ENCODE measurements at places on chromosomes 2 and 18.

GRCh38 chr2:61328707-61329251 lies 142.1 kb downstream of the USP34 start:
- no peak for DNase-seq

GRCh38 chr2:236545248-236545658 lies 24.4 kb upstream of the ACKR3 start:
- DNase-seq, result no peak

DNA sequence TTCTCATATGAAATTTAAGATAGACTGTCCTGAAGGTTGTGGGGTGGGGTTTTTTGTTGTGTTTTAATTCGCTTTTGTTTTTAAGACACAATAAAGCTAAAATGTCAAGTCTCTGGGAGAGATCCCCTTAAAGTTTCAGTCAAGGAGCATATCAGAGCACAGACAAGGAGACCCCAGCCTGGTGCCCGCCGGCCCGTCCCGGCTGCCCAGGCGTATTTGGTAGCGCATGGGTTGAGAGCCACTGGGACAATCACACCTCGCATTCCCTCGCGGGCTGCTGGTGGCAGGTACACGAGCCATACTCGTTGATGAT lies 2.6 kb downstream of the LRRTM1 start:
- no peak for DNase-seq

GRCh38 chr2:112690853-112691401 lies 29.9 kb upstream of the NT5DC4 start:
- DNase-seq, result peak; percentile 25

DNA sequence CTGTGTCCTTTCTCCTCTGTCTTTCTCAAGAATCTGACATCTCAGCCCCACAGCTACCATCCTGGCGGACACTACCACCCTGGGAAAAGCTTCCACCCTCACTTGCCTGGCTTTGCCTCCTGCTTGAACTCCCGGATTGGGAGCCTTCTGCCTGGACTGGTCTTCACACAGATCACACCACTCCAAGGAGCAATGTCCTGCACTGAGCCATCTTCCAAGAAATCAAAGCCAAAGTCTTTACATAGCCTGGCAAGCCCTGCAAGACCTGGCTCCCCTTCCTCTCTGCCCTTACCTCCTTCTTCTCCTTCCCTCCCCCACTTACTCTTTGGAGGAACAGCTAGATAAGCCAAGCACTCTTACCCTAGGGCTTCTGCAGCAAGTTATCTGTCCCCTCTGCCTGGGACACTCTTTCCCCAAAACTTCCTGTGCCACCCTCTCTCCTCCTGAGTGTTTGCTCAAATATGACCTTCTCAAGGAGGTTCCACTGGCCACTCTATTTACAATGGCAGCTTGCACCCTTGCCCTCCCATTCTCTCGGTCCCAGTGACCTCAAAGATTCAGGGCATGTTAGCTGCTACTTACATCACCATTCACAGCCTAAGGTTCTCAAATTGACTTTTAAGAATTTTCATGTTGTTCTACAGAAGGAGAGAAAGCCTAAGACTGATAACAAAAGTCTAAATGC lies 9.7 kb downstream of the ATP8B1 start:
- no peak for DNase-seq

- DNase-seq, result no peak
These were observed 11.5 kb upstream of the BIN1 start for GRCh38 chr2:127118467-127118866.

- DNase-seq, result no peak
These were observed 68.2 kb downstream of the HS1BP3 start for GRCh38 chr2:20582600-20583221.

DNA sequence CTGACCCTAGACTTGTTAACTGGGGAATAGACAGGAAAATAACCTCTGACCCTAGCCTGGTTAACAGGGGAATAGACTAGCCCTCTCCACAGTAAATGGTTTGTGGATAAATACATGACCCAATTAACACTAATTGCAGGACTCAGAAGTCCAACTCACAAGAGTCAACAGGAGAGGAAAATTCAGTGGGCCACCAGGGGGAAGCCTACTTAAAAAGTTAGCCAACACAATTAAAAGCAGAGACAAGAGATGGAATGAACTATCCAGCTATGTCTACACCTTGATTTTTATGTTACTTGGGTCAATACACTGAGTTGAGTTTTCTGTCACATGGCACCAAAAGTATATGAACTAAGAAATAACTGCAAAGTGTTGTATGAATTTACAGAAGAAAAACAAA lies 158.8 kb upstream of the SLC39A10 start:
- DNase-seq, result peak; percentile 8

DNA sequence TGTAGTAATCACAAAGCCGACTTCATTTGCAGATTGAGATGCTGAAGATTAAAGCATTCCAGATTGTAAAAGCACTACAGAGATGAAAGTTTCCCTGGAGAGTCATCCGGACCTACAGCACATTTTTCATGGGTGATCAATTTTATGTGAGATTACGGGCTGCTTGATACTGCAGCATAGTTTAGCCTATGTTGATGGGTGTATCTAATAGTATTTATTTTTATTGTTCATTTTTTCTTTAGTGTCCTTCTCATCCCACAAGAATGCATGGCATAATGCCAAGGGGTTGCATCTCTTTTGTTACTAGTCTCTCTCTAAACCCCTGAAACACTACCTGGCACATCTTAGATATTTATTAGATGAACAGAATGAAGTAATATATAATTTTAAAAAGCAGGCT lies 240.4 kb downstream of the MBD2 start:
- DNase-seq, result no peak

DNA sequence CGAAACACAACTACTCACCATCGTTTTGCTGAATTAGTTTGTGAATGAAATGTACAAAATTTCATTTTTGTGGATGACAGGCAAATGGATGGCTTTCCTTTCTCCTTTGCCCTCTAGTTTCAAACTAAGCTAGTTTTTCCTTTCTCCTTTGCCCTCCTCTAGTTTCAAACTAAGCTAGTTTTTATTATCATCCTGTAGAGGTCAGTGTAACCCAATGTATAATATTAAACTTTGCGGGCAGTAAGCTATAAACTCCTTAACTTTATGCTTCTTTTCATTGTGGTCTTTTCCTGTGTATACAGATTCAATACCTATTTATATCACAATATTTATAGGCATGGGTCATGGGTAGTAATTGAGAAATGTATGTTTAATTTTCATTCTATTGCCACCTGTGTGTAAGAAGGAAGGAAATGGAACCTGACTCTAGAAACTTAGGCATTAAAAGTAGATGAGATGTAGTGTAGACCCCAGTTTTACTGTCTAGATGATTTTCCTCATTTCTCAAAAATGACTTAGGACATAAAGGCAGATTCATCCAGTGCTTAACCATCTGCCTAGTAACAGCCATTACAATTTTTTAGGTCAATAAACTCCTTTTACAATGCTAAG lies 58.1 kb downstream of the MAP3K19 start:
- DNase-seq, result no peak

DNA sequence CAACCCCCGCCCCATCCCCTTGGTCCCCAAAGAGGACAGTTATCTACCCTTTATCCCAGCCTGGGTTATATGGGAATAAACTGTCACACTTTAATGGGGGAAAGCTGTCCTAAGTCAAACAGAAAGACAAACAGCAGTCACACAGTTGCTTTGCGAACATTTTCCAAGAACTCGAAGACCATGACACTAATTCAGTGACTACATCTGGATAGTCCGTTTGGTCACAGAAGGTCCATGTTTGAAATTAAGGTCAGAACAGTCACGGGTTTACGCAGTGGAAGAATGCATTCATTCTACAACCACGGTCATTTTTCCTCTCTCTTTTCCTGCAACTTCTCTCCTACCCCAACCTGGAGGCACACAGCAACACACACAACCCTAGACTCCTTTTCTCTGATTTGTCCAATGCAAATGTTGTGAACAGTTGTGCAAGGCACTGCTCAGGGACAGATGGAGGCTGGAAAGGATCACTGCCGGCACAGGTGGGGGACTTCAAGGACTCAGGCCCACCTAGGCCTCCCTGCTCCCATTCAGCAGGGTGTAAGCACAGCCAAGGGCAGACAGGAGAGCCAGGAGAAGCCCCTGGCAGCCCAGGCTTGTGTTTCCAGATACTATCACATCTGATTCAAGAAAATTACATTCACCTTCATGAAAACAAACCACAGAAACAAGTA lies 39.9 kb downstream of the ZNF516 start:
- DNase-seq, result no peak

DNA sequence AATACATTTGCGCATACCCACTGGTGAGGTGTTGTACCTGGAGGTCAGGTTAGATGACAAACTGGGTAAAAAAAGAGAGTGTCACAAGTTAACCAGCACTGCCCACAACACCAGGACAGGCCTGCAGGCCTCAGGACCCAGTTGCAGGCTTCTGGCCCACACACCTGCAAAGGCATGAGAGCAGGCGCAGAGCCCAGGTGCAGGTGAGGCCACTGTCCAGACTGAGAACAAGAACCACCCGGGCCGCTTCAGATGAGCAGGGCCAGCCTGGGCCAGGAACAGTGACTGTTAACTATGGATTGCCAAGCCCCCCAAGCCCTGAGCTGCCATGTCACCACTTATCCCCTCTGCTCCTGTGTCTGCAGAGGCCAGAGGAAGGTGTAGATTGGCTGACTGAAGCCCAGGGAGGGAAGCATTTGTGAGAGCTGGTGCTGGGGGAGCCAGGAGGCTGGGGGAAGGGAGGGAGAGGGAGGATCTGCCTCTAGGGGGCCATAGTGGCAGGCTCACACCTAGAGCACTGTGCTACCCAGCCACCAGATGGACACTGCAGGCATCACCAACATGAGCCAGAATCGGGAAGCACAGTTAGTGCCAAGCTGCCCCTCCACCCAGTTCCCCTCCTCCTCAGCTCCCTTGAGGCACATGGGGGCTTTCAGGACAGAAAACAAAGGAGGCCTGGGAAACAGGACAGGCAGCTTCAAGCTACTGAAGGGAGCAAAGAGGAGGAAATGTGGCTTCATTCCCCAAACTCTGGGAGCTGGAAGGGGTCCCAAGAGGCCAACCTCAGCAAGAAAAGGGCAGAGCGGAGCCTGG lies 35.4 kb downstream of the SFXN5 start:
- DNase-seq, result peak; percentile 25

DNA sequence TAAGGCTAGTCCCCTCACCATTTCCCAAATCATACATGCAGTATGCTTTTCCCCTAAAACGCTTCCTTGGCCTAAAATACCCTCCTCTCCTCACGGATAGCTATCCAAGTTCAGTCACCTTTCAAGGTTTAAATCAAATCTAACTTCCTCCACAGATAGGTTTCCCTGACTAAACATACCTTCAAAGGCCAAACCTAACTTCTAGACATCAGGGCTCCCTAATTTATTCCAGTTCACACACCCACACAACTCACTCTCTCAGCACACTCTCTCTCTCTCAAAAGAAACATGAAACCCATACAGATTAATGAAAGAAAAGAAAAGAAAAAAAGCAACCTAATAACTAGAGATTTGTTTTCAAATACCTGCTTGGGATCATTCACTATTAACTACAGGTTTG lies 14.5 kb downstream of the CCDC88A start:
- no peak for DNase-seq

DNA sequence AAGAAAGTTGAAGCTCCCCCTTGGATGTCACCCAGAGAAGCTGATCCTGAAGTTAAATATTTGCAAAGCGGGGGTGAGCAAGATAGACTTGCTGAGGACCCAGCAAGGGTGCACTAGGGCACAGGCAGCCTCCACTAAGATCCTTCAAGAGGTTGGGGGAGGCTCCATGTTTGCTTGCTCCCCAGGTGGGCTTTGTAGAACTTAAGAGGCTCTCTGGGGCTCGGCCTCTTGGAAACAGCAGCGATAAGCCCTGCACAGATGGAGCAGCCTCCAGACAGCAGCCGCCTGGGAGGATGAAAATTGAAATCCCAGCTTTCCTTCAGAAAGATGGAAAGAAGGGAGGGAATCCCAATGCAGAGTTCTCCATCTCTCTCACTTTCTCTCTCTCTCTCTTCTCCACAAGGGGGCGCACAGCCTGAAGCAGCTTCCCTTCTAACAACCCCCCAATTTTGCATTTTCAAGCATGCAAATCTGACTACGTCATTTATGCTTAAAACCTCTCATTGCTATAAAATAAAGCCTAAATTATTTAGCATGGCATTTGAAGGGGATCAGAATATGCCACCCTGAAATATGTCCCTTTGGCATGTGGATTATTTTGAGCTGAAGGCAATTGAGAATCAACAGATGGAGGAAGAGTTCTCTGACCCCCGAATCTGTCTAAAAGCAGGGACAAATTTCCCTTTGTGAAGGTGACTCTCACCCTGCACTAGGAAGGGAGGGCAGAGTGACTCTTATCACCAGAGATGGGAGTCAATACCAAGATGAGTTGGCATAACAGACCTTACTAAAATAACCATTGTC lies 185.7 kb upstream of the KLHL29 start:
- DNase-seq, result peak; percentile 11

- no peak for DNase-seq
These were observed 318.6 kb downstream of the AKAIN1 start for GRCh38 chr18:4878480-4878879.

DNA sequence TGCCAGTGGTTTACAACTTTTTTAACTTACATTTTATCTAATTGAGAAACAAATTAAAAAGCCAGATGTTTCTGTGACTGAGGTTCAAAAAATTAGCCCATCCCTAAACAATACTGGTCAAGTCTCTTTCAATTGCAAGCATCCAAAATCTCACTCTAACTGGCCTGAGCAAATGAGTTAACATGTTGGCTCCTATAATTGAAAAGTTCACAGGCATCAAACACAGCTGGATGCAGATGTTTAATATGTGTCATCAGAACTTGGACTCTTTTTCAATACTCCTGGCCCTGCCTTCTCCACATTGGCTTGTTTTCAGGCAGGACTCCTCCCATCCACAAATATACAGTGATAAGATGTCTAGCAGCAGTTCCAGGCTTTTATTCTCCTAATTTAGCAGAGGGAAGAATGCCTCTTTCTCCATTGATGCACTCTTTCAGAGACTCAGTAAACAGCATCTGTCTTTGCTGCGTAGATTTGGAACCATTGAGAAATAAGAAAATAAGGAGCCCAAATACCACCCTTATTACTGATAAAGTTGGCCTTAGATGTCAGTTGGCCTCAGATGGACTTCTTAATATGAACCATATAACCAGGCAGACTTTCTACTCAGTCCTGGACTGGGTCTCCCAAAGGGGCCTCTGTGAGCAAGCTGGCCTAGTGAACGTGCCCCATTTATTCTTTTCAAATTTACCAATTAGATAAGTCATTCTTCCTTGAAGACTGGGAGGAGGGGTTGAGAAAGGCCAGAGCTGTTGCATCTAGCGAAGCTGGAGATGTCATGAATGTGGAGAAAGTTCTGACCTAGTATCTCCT lies 30.4 kb upstream of the FN1 start:
- DNase-seq, result no peak
